ENCODE measurements at places on chromosomes 4 and X.

- no peak for DNase-seq
Measured at GRCh38 chr4:179521952-179522351, 2079.7 kb upstream of the AGA start.

- no peak for DNase-seq
Measured at GRCh38 chr4:172858731-172859230, 309.8 kb upstream of the GALNT7 start.

DNA sequence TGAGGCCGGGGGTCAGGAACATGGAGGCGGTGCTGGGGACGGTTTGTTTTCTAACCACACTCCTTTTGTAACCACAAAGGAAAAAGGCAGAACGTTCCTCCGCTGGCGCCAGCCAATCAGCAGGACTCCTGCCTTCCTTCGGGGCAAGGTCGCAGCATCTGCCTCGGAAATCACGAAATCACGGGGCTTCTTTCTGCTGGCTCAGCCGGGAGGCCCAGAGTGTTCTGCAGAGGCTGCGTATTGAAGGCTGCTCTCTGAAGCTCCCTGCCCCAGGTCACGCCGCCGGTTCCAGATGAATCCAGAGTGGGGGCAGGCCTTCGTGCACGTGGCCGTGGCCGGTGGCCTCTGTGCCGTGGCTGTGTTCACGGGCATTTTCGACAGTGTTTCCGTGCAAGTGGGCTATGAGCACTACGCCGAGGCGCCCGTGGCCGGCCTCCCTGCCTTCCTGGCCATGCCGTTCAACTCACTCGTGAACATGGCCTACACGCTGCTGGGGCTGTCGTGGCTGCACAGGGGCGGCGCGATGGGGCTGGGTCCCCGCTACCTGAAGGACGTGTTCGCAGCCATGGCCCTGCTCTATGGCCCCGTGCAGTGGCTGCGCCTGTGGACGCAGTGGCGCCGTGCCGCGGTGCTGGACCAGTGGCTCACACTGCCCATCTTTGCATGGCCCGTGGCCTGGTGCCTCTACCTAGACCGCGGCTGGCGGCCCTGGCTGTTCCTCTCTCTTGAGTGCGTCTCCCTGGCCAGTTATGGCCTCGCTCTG lies 9.4 kb downstream of the TMEM187 start:
- no peak for DNase-seq

- DNase-seq, result no peak
Measured at GRCh38 chrX:16745659-16746058, 26.2 kb downstream of the SYAP1 start.

DNA sequence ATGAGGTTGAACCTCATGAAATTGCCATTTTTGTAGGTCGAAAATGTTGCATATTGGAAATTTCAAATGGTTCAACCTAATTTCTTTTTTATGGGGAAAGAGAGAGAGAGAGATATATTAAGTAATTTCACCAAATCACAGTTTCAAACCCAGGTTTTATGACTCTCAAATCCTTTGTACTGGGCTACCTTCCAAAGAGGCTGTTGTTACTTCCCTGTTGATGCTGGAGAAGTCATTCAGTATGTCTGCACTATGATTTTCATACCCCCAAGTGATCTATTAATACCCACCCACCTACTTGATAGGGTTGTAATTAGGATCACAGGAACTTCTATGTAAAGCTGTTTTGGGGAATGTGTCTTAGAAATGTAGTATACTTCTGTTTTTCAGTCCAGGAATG lies 109.9 kb downstream of the ZNF330 start:
- DNase-seq, result no peak

GRCh38 chr4:74219240-74219639 lies 61.3 kb downstream of the MTHFD2L start:
- DNase-seq, result no peak

GRCh38 chr4:47954677-47955076 lies 40.3 kb upstream of the NFXL1 start:
- DNase-seq, result no peak

DNA sequence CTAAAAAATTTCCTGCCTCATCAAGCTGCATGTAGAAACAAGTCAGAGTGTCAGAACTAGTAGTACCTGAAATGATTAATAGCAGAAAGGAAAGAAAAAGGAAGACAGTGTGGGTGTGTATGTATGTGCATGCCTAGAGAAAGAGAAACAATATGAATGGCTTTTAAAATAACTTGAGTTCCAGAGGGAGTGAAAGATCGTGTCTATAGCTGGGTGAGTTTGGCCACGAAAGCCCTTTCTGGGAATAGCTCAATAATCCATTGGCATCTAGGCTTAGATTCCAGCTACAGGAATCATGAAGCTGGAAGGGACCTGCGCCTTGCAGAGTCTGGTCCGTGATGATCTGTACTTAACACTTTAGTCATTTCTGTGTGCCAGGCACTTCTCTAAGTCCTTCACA lies 195.6 kb downstream of the RAPGEF2 start:
- no peak for DNase-seq

DNA sequence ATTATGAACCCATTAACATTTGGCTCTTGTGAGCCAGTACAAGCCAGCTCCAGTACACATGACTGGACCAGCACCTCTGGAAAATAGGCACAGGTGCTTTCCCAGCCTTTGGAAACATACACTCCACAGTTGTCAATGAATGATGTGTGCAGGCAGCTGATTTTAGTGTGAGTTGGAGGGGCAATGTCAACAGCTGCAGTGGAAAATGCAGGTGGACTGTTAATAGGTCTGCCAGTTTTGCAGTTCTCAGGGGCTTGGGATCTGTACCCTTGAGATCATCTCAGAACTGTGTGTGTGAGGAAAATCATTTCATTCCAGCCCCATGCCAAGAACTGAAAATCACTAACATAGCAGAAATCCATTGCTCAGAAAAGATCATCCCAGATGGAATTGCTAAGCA lies 81.7 kb upstream of the CHRDL1 start:
- no peak for DNase-seq

- DNase-seq, result no peak
Measured at GRCh38 chrX:103878466-103879122, 46.5 kb upstream of the RAB9B start.

- DNase-seq, result no peak
Measured at GRCh38 chr4:67581208-67581857, 22.8 kb downstream of the STAP1 start.

GRCh38 chrX:107700317-107700774 lies 72.0 kb downstream of the PRPS1 start:
- DNase-seq, result no peak

DNA sequence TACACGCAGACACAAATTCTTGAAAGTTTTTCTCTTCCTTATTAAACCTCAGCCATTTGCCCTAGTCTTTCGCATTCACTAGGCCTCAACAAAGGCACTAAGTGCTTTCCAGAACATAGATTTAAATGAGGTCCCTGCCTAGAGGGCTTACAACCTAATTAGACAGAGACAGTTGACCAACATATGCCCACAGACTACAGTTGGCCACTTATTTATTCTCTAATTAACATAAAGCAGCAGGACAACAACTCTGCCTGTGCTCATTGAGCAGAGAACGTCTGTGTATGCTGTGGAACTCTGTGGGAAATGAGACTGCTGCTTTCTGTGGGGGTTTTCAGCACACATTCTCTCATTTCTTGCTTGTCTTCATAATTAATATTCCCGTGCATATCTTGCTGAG lies 303.0 kb upstream of the TACR3 start:
- no peak for DNase-seq

DNA sequence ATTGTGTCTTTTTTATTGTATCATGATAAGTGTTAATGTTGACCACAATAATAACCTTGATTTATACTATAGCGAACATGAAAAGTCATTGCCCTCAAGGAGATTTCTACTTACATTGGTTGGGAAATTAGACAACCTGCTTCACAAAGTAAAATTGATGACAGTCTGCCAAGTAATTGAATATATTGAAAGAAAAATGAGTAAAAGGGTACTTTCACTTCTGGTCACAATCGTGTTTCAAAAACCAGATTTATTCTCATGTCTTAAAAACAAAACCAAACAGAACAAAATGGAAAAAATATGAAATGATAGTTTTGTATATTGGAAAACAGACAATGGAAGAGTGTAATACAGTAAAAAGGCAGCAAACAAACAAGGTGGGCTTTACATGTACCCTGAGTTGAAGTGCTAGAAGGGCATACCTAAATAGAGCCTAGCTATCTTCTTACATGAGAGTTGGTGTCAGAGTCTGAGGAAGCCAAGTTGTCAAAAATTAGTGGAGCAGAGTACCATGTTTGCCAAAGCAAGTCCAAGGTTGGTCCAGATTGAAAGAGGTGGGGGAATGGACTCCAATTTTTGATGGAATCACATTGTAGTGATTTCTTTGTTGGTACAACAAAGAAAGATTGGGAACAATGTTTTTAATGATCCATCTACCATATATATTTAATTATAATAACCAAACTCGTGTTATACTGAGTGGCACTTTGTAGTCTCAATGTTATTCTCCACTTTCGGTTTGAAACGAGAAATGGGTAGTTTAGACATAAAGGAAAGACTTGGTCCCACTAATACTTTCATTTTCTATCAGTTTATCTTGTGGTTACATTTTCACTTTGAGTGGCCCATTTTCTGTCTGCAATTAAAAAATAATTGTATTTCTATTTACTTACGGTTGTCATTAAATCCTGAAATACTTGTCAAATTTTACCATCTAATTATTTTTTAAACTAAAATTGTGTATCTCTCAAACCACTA lies 775.6 kb downstream of the STIM2 start:
- DNase-seq, result no peak

DNA sequence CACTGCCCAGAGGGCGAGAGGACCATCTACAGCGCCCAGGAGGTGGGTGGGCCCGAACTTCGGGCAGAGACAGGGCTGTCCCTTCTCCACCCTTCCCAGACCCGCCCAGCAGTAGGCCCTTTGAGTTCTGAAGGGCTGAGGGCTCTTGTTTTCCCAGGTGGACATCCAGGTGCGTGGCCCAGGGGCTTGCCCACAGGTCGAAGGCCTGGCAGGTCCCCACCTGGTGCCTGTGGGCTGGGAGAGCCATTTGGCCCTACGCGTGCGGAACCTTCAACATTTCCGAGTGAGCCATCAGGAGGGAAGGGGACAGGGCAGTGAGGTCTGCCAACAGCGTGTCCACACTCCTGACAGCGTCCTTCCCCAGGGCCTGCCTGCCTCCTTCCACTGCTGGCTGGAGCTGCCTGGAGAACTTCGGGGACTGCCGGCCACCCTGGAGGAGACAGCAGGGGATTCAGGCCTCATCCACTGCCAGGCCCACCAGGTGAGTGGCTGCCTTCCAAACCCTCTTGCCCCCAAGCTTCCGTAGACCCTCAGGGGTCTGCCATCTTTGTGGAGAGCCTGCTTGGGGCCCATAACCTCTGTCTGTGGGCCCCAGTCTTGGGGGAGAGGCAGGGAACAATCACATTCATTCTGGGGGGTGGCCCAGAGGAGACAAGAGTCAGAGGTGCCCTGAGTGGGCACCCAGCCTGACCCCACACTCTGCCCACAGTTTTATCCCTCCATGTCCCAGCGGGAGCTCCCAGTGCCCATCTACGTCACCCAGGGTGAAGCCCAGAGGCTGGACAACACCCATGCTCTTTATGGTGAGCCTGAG lies 6.8 kb downstream of the PLXNB3 start:
- no peak for DNase-seq

- no peak for DNase-seq
Measured at GRCh38 chr4:185247151-185247550, 37.8 kb downstream of the SNX25 start.

- DNase-seq, result no peak
Measured at GRCh38 chrX:66684196-66684595, 45.3 kb upstream of the EDA2R start.

DNA sequence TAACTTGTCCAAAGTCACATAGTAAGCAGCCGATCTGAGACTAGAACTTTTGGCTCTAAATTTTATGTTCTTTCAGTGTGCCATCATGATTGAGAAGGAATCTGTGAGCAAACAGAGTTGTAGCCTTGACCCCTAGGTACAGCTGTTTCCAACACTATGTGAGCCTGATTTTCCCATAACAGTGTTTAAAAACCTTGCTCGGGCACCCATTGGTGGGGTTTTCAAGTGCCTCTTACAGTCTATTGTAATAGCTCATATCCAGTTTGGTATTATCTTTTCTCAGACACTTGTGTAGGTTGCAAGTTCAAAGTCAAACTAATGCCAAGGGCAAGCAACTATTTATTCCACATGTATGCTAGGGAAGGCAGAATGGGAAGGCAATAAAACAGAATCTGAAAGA lies 467.9 kb downstream of the INPP4B start:
- no peak for DNase-seq

DNA sequence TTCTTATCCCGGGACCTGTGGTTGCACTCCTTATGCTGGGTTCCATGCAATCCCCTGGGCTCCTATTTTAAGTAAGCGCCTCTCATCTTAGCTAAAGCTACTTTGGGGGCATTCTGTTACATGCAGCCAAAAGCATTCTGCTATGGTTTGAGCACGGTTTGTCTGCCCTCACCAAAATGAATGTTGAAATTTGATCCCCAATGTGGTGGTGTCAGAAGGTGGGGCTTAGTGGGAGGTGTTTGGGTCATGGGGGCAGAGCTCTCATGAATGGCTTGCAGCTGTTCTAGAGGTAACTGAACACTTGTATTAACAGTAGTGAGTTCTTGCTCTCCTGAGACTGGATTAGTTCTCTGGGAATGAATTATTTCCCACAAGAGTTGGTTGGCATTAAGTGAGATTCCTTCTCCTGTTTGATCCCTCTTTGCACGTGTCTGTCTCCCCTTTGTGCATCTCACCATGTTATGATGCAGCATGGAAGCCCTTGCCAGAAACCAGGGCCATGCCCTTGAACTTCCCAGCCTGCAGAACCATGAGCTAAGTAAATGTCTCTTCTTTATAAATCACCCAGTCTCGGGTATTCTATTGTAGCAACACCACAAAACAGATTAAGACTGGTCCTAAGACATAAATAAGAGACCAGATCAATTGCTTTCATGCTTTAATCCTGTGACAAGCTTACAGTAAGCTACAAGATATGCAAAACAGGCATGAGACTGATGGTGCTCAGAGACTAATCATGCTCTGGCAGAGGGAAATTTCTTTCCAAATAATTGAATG lies 141.8 kb downstream of the TSPAN5 start:
- no peak for DNase-seq

GRCh38 chr4:4667622-4668081 lies 125.8 kb upstream of the STX18 start:
- DNase-seq, result no peak

DNA sequence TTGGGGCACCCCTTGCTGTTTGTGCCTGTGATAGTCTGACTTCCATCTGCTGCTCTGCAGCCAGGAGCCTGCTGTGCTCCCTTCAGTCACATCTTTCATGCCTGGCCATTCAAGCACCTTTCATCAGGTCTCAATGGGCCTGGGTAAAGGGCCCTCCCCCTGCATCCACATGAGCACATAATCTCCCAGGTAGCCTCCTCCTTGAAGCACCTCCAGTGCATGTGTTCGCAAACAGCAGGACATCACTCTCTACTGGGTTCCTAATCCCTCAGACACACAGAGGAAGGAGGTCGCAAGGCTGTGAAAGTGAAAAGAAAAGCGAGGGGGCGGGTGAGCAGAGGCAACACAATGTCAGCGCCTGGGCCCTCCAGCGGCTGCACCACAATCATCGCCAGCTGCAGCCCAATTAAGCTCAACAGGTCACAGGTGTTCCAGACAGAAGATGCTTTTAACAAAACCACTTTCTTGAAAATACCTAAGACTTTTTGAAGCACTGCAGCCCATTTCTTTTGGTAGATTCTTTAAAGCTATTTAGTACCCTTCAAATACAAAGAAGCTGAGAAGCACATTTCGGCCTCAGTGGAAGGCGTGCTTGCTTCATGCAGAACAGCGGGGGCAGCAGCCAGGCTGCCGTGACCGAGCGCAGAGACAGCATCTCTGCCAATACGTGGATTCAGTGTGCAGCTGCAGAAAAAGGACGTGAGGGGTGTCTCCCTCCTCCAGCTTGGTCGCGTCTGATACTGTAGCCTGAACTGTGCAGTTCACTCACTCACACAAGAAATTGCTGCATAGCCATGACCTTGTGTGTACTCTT lies 92.2 kb upstream of the SPRY1 start:
- peak; percentile 92 for DNase-seq
